ENCODE measurements at places on chromosomes 3 and 15.

- DNase-seq, result no peak
These were observed 43.1 kb upstream of the SLC25A36 start for GRCh38 chr3:140898340-140899180.

GRCh38 chr3:48555949-48556795 is 431 bp downstream of the PFKFB4 start:
- peak; percentile 55 for DNase-seq

DNA sequence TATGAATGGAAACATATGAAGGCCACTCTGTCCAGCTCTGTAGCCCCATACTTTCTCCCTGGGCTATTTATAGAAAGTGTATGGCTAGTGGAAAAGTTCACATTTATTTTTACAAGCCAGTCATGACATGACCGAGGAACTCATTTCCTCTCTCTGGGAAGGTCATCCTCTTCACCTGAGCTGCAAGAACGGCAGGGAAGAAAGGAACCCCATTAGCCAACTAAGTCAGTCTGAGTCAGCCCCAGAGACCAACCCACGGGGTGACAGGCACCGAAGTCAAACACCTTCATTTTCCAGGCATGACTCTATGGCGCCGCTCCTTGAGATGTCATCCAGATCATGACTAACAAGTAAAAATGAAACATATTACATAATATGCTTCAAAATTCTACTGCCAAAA is 4.8 kb downstream of the PAQR9 start:
- DNase-seq, result no peak

- peak; percentile 58 for DNase-seq
These were observed 9.7 kb downstream of the ADAMTS9 start for GRCh38 chr3:64677961-64678716.

GRCh38 chr15:83886321-83886720 is 232.4 kb downstream of the ADAMTSL3 start:
- no peak for DNase-seq

- DNase-seq, result peak; percentile 50
These were observed 98.0 kb upstream of the ABHD17C start for GRCh38 chr15:80597076-80597475.

DNA sequence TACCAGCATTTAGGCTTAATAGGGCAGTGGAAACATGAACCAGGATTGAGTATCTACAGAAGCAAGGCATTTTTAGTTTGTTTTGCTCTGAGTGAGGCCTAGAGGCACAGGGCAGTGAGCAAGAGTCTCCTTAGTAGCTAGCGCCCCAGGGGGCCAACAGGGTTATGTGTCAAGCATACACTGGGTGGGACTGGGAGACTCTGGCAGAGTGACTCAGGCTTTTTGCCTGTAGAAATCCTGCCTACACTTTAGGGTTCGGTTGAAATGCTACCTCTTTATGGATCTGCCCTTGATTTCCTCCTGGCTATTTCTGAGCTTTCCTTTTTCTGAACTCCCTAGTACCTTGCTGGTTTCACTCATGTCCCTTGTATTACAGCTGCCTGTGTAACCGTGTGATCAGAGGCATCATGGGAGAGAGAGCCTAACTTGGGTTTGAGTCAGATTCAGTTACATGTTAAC is 72.2 kb downstream of the TOP2B start:
- peak; percentile 75 for DNase-seq

DNA sequence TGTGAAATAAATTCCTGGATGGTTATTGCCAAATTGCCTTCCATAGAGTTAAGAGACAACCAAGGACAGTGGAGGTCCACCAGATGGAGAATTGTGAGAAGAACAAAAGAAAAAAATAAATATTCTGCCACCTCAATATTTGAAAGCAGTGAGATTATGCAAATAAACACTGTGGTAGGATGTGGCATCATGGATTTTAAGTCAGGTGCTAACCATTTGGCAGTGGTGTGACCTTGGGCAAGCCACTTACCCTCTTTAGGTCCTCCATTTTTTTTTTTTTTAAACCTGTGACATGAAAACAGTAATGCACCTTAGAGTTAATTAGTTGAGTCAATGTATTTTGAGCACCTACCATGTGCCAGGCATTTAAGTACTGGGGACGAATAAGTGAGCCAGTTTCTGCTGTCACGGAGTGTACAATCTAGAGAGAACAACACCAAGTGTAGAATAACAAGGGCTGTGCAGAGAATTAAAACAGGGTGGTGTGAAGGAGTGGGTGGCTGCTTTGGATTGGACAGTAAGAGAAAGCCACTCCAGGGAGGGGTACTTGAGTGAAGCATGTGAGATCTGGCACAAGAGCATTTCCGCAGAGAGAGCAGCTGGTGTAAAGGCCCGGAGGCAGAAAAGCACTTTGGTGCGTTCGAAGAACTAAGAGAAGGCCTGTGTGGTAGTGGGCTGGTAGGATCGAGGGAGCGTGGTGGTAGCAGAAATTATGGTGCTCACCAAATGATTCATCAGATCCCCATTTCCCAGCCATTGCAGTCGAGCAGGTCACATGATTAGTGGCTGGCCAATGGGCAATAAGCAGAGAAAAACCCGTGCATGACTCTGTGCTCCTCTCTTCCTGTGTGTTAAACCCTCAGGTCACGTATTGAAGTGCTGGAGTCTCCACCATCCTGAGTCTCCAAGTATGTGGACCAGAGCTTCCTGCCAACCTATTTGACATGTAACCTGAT is 39.2 kb downstream of the CCK start:
- no peak for DNase-seq

DNA sequence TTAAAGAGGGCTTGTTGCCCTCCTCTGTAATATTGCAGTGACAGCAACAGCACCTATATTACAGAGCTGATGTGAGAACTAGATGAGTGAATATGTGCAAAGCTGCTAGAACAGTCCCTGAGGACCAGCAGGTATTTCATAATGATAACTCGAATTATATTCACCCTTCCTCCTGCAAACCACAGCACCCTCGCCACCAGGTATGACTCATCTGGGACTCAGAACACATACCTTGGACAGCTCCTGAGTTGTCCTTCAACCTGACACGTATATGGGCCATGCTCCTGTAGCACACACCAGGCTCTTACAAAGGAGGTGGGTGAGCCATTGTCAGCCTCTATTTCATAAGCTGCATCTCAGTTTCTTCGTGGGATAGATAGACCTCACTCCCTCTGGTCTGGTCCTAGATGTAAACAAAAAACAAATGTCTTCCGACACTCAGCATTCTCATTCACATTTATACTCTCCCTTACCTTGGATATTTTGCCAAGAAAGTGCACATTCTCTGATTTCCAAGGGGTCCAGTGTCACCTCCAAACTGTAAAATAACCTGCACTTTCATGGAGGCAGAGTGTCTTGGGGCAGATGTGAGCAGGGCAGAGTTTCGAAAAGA is 124.5 kb downstream of the TLE3 start:
- DNase-seq, result peak; percentile 81

- peak; percentile 78 for DNase-seq
These were observed at the start of gene GPR27 for GRCh38 chr3:71753701-71754609. Gene GPR27, plus strand, starts transcription at chr3:71753855. Its CDS starts 195 bp downstream, at chr3:71754050.

DNA sequence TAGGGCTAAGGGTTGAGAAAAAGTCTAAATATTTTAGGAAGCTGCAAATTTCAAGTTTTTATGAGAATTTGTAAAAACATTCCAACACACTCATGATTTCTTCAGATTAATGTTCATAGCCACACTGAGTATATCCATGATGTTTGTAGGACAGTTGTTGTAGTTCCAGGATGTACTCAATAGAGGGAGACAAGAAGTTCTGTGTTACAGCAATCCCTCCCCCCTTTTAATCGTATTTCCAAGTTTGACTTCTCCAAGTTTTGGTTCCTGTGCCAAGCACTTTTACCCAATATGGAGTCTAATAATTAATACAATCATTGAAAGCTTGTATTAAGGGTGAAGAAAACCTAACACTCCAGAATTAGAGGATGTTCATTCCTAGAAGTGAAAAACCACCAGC is 143.4 kb downstream of the FEZF2 start:
- no peak for DNase-seq

- peak; percentile 53 for DNase-seq
These were observed 4.5 kb downstream of the RPS17 start for GRCh38 chr15:82535566-82536408.

DNA sequence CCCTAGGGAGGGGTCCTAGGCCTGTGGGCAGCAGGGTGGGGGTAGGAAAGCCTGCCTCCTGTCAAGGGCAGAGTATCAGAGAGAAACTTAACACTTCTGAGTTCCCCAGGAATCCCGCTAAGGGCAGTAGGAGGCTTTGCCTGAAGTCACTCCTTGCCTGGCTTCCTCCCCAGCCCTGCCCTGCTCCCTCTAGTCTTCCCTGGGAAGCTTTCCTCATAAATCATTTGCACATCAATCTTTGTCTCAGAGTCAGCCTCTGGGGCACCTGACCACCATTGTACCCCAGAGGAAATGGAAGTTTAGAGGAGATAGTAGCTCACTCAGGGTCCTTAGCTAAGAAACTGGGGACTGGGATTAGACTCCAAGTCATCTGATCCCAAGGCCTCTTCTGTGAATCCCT is 129.4 kb upstream of the TLE3 start:
- DNase-seq, result peak; percentile 44

DNA sequence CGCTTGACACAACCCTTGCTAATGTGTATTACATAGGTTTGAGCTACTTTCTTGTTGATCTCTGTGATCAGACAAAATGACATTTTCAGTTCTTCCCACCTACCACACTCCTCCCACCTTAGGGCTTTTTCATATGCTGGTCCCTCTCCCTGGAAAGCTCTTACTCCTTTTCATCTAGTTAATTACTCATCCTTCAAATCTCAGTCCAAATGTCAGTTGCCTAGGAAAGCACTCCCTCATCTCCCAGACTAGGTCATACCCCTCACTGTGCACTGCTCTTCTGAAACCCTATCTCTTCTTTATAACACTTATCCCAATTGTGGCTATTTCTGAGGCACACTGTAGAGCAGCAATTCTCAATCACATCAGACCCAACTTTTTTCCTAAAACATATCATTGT is 7.3 kb downstream of the ZNF106 start:
- DNase-seq, result no peak

GRCh38 chr3:195040773-195041520 is 230.0 kb downstream of the XXYLT1 start:
- peak; percentile 75 for DNase-seq

DNA sequence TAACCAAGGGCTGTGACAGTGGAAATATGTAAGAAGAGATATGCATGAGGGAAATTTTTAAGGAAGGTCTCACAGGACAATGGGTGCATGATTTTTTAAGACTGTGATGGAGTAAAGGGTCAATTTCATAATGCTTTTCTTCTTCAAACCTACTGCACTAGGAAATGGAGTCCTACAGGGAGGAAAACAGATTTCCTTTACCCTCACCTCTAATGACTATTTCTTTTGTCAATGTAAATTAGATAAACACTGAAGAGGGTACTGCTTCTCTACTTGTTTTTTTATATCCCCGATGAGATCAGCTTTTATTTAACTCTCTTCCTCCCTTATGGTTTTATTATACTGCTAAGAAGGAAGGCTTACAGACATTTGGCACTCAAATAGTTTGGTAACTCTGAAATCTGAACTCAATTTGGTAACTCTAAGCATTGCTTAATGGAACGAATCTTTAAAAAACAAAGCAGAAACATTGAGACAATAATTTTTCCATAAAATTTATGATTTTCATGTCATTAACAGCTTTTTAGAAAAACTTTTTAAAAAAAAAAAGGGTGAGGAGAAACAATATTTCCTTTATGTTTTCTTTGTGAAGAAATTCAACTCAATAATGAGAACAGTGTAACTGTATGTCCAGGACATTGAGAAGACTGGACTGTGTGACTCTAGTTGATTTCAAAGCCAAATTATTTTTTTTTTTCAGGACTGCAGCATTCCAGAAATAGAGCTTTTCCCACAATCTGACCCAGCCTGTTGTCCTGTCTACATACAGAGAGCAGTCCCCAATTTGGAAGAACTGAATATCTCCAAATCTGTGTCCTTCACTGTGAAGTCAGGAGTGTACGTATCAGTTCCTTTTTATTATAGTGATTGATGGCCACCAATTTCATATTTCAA is 64.4 kb downstream of the CRYBG3 start:
- no peak for DNase-seq

- no peak for DNase-seq
These were observed 89.9 kb upstream of the MEF2A start for GRCh38 chr15:99475754-99476412.

- no peak for DNase-seq
These were observed 140.1 kb downstream of the OCA2 start for GRCh38 chr15:27958911-27959578.

DNA sequence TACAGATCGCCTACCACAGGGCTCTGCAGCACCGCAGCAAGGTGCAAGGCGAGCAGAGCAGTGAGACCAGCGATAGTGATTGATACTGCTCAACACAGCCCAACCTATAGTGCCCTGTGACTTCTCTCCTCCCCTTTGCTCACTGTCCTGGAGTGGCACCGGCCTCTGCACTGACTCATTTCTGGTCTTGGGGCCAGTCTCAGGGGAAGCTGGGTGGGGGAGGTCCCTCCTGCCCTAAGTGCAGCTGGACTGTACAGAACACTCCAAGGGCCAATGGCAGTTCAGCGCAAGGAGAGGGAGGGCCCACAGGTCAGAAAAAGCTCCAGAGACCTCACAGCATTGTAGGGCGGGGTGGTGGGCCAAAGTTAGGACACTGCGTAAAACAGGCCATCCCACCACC is 2.5 kb upstream of the OGG1 start:
- DNase-seq, result no peak

GRCh38 chr3:113086560-113087461 is 96.0 kb downstream of the GTPBP8 start:
- DNase-seq, result no peak
